NCI-H526 treated with DMSO at 0.1 percent for 48 hours (cell line): ENCODE measurements at places on chromosomes 12 and 14.

DNA sequence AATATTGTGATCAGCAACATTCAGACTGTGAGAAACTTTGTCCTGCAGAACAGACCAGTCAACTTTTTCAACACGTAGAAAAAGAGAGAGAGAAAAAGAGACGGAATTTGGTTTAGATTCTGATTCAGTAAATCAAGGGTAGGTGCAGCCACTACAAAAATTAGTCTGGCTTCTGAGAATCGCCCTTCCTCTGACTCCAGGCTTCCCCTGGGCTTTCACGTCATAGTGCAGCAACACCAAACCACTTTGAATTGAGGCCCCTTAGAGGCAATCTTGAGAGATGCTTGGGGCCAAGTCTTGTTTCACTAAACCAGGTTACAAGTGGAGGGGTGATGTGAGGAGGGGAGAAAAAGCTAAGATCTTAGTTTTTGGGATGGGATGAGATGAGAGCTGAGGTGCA lies 37.5 kb upstream of the PTGR2 start:
- DNase-seq, result no peak

GRCh38 chr12:122946690-122947341 lies 19.4 kb downstream of the ABCB9 start:
- no peak for DNase-seq

GRCh38 chr12:15842108-15842507 lies 40.1 kb upstream of the STRAP start:
- DNase-seq, result no peak

- DNase-seq, result no peak
Observed at GRCh38 chr14:103728721-103729120, 13.1 kb downstream of the ZFYVE21 start.

DNA sequence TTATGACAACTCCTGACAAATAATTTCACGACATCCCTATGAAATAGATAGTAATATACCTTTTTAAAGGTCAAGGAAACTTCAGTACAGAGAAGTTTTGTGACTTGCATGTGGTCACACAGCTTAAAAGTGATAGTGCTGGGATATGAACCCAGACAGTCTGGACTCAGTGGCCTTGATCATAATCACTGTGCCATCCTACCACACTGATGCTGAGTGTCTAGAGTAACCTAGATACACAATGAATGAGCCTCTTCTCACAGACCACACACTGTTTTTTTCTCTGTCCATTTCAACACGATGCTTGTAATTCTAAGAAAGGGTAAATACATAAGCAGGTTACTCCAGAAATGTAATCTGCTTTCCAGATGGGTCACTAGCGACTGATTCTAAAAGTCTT lies 88.2 kb downstream of the SYNE2 start:
- DNase-seq, result no peak

DNA sequence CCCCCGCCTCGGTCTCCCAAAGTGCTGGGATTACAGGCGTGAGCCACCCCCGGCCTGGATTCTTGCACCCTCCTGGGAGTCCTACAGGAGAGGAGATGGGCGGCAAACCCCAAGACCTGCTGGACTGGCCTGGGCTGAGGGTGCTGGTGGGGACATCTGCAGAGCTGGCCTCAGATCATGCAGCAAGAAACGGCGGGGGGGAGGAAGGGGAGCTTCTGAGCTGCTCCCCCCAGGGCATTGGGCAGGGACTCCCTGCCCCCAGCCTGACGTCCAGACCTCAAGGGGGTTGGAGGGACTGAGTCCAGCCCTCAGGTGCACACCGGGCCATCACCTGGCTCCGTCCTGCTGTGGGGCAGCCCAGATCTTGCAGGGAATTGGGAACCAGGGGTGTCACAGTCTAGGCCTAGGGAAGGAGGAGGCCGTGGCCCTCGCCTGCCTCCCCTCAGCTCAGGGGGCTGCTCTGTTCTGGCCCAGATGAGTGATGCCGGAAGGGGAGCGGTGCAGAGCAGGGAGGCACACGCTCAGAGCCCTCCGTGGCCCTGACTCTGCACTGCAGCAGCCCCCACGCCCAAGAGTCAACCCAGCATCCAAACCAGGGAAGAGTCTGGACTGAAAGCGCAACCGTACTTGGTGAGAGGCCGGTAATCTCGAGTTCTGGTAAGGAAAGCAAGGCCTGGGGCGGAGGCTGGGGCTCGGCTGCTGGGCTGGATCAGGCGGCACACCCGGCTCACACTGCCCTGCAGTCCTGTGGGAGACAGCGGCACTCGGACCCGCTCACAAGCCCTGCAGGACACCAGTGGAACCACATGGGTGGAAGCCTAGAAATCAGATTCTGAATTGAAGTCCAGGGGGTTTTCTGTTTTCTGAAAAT lies 8.9 kb upstream of the AMN start:
- no peak for DNase-seq

GRCh38 chr14:105413544-105413886 lies 6.1 kb upstream of the MTA1 start:
- DNase-seq, result no peak

- no peak for DNase-seq
Observed at GRCh38 chr12:49631336-49631907, 8.1 kb downstream of the PRPF40B start.

DNA sequence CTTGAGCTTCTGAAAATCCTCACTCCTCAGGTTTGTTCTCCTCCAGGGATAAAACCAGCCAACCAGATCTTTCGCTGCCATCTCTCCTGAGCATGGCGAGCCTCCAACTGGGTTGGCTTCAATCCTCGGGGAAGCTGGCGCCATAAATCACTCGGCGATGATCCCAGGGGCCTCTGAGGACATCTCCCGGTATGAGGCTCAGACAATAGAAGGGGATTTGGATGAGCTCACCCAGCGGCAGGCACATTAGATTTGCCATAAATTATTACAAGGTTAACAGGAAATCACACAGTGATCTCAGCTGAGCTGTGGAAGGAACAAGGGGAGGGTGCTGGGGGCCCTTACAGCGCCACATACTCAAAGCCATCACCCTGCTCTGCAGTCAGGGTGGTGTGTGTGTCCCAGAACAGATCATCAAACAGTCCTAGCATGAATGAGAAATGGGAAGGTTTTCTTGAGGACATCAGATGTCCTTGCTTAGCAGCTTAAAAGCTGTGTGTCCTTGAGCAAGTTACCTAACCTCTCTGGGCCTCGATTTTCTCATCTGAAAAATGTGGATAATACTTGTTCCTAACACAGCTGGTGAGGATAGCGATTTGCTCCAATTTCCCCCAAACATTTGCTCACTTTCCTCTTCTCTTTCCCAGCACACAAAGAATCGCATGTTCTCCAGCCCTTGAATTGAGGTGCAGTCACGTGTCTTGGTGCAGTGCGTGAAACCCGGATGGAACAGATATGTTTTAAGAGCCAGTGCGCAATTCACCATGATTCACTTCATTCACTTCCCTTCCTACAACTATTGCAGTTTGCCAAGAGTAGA lies 142.8 kb downstream of the SCARB1 start:
- DNase-seq, result no peak

- DNase-seq, result no peak
Observed at GRCh38 chr12:117189725-117190209, 503 bp downstream of the FBXO21 start.

DNA sequence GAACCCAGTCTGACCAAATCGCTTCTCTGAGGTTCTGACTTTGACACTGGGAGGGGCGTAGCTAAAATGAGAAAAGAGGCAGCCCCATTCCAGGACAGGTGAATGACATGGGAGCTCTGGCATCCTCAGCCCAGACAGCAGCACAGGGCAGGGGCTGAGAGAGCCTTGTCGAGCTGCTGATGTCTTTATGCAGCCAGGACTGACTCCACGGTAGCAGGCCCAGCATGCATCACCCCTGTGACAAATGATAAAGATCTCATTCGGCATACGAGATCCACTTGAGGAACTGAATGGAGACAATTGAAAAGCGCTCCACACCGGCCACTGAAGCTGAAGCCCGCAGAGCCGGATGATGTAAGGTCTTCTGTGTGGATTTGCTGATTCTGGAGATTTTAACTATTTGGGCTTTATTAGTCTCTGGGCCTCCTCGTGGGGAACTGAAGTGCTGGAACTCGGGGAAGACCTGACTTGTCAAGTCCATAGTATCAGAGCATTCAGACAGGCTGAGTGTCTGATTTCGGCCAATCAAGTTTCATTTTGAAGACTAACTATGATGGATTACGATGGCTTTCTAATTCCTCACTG lies 56.9 kb upstream of the MAP1LC3B2 start:
- no peak for DNase-seq

DNA sequence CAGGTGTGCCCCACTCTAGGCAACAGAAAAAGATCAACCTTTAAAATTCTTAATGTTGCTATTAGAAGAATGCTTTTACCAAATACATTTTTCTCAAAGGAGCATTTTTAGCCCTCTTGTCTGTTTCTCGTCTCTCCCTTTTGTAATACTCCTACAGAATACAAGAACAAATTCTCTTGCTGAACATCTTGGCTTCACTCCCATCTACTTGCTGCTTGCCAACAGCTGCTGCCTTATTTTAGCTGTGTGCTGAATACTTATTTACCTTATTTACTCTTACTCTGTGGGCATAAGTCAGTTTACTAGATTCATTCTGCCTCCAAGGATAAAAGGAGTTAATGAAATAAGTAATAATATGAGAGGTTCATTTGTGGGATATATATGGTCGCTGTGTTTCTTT lies 70.8 kb downstream of the POLR3B start:
- DNase-seq, result no peak
